ENCODE measurements at places on chromosomes 1 and 21. TPM values are rescaled to one million over a fixed set of nuclear protein-coding genes. Genes with fewer than 3 reads are reported as not detected.

The OR11L1 gene
- not detected for total RNA-seq

The C21orf58 gene
- 0.77 TPM for total RNA-seq

The SH2D2A gene
- total RNA-seq: 1.2 TPM

The SETD4 gene
- 16.6 TPM for total RNA-seq

The LIPI gene
- total RNA-seq: not detected

The ERG gene
- total RNA-seq: not detected

The SMPDL3B gene
- total RNA-seq: 2.7 TPM

The CLCA2 gene
- 15.3 TPM for total RNA-seq

The TIE1 gene
- total RNA-seq: 0.53 TPM

The FMO5 gene
- total RNA-seq: 0.51 TPM

The NTRK1 gene
- not detected for total RNA-seq

The HSPA6 gene
- total RNA-seq: 1.6 TPM

The NUP210L gene
- under 0.01 TPM for total RNA-seq

The ALG14 gene
- total RNA-seq: 0.53 TPM

The GIPC2 gene
- 0.38 TPM for total RNA-seq

Measured in bronchial epithelial cell (primary cell).